ENCODE measurements at places on chromosomes 6 and 20. TPM values are rescaled to one million over a fixed set of nuclear protein-coding genes. Genes with fewer than 3 reads are reported as not detected.

DNA sequence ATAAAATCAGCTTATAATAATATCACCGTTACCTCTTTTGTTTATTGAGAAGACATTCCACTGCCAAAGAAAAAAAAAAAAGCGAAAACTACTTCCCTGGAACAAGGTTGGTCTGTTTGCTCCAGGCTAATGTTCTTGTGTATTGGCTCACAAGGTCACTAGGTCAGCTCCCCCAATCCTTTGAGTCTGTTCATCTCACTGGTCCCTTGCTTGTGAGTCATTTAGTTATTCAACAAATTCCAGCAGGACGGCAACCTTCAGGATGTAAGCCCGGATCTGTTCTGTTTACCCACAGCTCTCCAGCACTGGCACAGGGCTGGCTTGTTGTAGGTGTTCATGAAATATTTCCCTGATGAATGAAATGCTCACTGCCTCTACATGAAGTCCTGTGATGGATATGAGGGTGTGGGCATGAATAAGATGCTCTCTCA lies 3.3 kb downstream of the ARHGAP40 start:
- no peak for DNase-seq

GRCh38 chr20:3412600-3413392 lies 5.3 kb upstream of the DNAAF9 start:
- DNase-seq: no peak

GRCh38 chr6:3843379-3844096 lies 5.6 kb upstream of the FAM50B start:
- no peak for DNase-seq

DNA sequence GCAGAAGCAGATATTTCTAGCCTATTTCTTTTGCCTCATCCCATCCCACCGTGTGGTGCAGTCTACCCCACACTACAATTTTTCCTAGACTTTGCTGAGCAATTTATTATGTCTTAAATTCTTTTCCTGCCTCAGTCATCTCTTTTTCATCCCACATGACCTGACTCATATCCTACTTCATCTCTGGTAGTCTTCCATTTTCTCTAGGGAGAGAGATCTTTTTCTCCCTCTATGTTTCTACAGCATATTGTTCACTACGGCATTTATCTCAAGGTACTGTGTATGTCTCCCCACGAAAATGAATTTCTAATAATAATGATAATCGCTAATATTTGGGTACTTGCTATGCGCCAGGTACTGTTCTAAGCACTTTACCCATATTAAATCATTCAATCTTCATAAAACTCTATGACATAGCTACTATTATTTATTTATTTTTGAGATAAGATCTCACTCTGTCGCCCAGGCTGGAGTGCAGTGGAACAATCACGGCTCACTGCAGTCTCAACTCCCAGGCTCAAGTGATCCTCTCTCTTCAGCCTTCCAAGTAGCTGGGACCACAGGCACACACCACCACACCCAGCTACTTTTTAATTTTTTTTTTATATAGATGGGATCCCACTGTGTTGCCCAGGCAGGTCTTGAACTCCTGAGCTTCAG lies 15.6 kb downstream of the PDSS2 start:
- no peak for DNase-seq

DNA sequence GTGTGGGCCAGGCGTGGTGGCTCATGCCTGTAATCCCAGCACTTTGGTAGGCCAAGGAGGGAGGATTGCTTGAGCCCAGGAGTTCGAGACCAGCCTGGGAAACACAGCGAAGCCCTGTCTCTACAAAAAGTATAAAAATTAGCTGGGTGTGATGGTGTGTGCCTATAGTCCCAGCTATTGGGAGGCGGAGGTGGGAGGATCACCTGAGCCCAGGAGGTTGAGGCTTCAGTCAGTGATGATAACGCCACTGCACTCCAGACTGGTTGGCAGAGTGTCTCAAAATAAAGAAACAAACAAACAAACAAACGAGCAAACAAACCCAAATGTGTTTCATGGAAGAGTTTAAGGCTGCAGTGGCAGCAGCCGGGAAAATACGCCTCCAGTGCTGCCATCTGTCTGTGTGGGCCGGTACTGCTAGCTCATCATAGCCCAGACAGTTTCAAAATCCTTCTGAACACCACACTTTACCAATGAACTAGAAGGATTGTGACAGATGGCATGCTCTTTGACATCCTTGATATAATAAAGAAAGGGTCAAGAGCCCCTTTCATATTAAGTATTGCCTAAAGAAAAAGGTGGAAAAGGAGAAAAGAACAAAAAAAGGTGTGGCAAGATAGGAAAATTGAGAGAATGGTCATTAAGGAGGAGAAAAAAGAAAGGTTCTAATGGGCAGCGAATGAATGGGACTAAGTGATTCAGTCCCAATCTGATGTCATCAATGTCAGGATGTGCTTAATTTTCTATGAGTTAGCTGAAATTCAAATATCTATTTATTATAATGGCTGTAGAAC lies 298.6 kb downstream of the SYNE1 start:
- no peak for DNase-seq

- no peak for DNase-seq
These were observed 130.1 kb upstream of the ASCC3 start for GRCh38 chr6:101011186-101011585.

DNA sequence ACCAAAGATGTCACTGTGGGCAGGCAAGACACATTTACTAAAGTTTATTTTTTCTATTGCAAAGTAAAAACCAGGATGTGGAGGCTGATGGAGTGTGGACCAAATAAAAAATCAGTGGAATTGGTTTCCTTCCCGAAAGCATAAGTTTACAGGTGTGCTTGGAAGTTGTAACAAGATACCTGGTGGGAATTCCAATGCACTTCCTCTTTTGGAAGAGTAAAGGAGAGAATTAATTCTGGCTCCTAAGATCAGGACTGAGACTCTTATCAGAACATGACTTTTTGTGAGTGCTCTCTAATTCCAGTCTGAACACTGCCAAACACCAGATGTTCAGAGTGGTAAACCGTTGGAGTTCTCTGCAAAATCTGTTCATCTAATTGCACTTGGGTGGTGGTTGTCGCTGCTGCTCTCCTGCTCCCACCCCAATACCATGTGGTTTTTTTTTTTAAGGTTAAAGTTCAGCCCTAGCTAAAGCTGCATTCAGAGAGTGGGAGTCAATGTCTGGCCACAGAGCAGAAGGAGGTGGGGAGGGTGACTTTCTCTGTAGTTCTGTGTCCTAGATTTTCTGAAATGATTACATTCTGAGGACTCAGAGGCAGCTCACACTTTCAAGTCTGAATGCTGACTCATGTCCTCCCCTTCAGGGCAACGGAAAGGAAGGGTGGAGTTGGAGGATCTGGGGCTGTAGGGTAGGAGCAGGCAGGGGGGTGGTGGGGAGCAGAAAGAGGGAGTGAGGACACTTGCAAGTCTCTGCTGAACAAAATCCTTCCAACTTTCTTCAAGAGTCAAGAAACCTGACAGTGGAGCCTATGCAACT lies 275.8 kb upstream of the PRDM1 start:
- DNase-seq: no peak

DNA sequence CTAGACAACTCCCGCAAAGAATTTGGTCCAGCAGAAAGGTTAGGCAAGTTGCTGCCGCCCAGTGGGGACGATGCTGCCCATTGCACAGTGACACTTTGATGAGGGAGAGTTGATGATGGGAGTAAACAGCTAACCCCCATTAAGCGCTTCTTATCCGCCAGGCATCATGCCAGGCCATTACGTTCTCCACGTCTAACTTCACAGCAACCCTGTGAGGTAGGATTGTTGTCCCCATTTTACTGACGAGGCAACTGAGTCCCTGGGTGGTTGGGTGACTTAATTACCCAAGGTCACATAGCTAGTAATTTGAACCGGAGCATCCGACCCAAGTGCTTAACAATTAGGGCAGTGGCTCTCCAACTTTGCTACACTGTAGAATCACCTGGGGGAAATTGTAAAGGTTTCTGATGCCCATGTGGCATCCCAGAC lies 738 bp downstream of the RALGAPB start:
- DNase-seq: no peak

- DNase-seq: no peak
These were observed 174.4 kb upstream of the KCNK16 start for GRCh38 chr6:39496915-39497314.

DNA sequence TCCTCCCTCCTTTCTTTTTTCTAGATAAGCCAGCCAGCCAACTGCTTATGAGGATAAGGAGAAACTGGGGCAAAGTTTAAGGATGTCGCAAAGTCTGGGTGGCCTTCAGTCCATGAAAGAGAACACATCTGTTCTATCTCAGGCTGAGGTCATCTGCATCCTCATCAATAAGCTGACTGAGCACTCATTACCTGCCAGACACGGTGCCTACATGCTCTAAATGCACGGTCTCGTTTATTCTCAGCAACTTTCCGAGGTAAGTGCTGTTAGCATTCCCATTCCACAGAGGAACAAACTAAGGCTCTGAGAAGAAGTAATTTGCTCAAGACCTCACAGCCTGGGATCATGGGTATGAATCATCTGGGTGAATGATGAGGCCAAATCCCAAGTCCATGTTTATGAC lies 133.1 kb downstream of the BCAS1 start:
- no peak for DNase-seq

- no peak for DNase-seq
These were observed 44.3 kb downstream of the OR2B2 start for GRCh38 chr6:27867945-27868300.

DNA sequence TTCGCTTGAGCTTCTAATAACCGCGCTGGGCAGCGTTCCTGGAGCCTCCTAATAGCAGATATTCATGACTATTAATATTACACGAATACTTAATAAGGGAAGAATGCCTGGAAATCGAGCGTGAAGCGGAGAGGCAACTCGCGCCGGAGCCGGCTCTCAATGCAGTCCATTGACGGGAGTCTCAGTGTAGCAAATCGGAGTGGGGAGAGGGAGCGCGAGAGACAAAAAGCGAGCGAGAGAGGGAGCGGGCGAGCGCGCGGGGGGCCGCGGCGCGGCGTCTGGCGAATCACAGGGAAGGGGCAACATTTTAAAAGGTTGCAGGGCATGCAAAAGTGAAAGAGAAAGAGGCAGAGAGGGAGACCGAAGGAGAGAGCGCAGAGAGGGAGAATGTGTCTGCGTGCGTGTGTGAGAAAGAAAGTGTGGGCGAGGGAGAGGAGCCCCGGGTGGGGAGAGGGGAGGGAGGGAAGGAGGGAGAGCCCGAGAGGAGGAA lies 2.9 kb downstream of the TFAP2A start:
- no peak for DNase-seq

GRCh38 chr6:30399390-30400058 lies 54.6 kb downstream of the RPP21 start:
- DNase-seq: no peak

GRCh38 chr20:20134941-20135575 lies 82.7 kb downstream of the CFAP61 start:
- no peak for DNase-seq

DNA sequence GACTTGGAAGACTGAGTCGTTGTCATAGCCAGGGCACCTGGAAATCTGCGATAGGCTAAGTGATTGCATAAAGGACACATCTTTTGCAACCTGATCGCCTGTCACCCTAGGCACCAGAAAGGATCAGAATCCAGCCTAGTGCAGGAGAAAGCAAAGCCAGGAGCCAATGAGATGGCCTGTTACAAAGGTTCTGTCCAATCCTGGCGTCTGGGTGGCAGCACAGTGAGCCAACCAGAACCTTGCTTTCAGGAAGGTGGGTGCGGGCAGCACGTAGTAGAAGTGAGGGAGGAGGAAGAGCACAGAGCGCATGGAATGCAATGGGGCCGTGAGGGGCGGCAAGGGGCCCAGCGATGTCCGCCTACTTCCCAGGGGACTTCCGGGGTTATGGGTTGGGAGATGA lies 120.4 kb upstream of the GGTLC1 start:
- DNase-seq: no peak

DNA sequence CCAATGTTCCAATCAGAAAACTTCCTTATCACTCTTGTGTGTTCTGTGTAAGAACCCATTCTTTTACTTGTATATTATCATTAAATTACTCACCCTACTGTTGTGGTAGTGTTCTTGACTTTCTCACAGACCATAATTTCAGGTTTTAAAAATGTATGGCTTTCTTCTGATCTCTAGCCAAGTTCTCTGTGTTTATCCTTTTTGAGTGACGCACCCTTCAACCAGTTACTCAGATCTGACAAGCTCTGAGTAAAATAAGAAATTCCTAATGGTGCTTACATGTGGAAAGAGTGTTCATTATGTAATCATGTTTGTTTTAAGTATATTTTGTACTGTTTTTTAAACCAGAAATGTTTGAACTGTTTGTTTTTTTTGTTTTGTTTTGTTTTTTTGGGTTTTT lies 11.0 kb downstream of the TBPL1 start:
- no peak for DNase-seq

DNA sequence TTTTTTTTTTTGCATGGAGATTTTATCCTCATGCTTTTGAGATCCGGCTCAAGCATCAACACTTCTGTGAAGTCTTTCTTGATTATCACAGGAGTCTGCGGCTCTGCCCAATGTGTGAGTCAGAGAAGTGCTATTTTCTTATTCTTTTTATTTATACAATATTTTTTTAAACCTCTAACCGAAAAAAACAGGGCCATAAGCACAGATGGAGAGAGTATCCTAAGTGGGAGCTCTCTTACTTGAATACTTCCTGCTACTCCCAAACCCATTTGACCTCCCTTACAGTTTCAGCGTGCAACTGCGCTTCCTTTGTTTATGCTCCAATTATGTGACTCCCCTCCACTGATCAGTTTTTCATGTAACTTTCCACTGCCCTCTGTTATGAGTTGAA lies 8.7 kb upstream of the ATXN1 start:
- DNase-seq: no peak

DNA sequence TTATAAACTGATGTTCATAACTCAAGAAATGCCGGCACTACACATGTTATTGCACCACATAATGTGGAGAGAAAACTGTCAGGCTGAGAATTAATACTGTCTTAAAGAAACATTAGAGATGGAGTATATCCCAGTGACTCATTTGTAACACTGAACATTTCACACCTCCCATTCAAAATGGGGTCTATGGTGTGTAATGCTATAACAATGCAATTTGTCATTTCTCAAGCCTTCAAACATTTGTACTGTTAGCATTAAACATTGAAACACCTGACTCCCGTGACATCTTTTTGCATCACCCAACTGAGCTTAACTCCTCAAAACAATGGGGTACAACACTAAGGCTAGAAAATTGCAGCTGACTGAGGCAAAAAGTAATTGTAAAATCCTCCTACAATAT lies 151.7 kb downstream of the DST start:
- DNase-seq: no peak

DNA sequence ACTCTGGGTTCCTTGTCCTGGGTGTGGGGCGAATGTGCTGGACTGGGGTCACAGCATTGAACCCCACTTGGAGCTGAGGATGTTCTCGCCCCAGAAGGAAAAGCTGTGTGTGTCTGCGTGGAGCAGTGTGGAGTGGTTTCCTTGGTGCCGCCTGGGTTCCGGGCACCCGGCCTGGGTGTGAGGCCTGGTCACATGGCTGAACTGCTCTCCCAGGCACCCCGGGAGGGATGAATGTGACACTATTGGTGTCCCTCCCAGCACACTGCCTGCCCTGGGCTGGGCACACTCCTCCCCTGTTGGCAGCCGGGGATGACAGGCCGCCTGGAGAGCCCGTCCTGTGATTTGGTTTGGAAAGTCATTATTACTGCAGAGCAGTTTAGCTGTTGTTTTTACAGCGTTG lies 12.3 kb downstream of the MYT1 start:
- no peak for DNase-seq

- no peak for DNase-seq
These were observed 92.5 kb downstream of the PSMB1 start for GRCh38 chr6:170460641-170461040.

Gene ZBTB46
- total RNA-seq: 2.4 TPM

Gene MAS1
- not detected for total RNA-seq

Gene UFL1
- 23.1 TPM for total RNA-seq

Gene RNF144B
- total RNA-seq: 14.5 TPM

Gene GRIK2
- total RNA-seq: not detected

Gene FRK
- 10.7 TPM for total RNA-seq

Gene SCRT2
- not detected for total RNA-seq

Gene FAM217A
- not detected for total RNA-seq

Gene CGA
- not detected for total RNA-seq
